ENCODE measurements at places on chromosomes 5 and 9. TPM values are rescaled to one million over a fixed set of nuclear protein-coding genes. Genes with fewer than 3 reads are reported as not detected.

DNA sequence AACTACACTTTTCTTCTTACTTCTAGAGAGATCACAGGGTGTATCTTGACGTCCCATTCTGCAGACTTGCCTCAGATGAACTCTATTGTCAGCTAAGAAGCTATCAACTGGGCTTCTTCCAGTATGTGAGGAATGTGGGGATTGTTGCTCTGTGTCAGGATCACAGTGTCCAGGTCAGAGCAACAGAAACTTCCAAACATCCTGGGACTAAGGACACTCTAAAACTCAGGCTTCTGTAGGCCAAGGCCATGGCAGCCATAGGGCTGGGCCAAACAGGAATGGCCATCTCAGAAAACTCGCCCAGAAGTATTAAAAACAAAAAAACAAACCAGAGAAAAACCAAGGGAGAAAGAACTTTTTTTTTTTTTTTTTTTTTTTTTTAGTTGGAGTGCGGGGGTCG lies 210.0 kb upstream of the CLINT1 start:
- peaks cover 8% of the 10 kb centered on the region for H3K4me1 ChIP-seq
- H3K4me3 ChIP-seq, result no peak overlapping the region
- H3K27me3 ChIP-seq, result no peaks in the 10 kb centered on the region

- H3K4me3 ChIP-seq, result no peak overlapping the region
- H3K27ac ChIP-seq, result no peak overlapping the region
- DNase-seq, result peak; percentile 40
- H3K36me3 ChIP-seq, result no peaks in the 10 kb centered on the region
Measured at GRCh38 chr5:71836559-71837112, 117.6 kb downstream of the CARTPT start.

GRCh38 chr5:33612386-33612785 lies 171.6 kb downstream of the TARS1 start:
- DNase-seq, result no peak
- no peaks in the 10 kb centered on the region for H3K36me3 ChIP-seq
- no peak overlapping the region for H3K4me3 ChIP-seq
- H3K27ac ChIP-seq, result no peak overlapping the region
- H3K4me1 ChIP-seq, result peaks cover 3% of the 10 kb centered on the region

GRCh38 chr5:136420168-136420898 lies 55.0 kb upstream of the TRPC7 start:
- no peaks in the 10 kb centered on the region for H3K27me3 ChIP-seq
- no peaks in the 10 kb centered on the region for H3K4me1 ChIP-seq
- no peak overlapping the region for H3K4me3 ChIP-seq

FBXL7 gene
- total RNA-seq, result 9.0 TPM

FUBP3 gene
- total RNA-seq, result 27.4 TPM

- no peak overlapping the region for H3K27ac ChIP-seq
- no peak for DNase-seq
- no peaks in the 10 kb centered on the region for H3K4me1 ChIP-seq
- H3K4me3 ChIP-seq, result no peak overlapping the region
Measured at GRCh38 chr5:80885396-80886000, 74.7 kb upstream of the RASGRF2 start.

DNA sequence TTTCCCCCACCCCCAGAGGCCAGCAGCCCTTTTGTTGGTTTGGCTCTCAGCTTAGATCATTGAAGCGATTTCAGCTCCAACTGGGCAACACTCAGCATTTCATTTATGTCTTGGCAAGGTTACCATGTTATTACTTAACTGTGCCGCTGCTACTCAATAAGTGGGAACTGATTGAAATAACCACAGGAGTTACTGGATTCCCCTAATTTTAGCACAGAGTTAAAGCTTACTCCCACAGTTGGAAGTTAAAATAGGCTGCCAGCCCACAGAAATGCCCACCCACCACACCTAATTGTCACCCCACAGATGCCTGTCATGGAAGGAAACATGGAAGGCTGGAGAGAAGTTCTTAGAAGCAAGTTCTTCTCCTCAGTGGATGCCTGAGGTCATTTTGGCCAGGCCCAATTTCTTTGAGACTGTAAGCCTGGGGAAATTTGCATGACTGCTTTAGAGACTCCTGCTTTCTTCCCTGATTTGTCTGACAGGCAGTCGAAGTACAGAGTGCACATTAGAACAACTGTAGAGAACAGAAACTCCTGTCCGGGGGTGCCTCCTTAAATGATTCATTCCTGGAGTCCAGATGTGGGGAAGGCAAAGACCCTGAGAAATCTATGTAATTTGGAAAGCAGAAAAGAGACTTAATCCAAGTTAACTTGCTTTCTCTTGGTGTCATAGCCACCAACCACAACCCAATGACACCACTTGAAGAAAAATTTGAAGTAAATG lies 370.0 kb downstream of the ZSWIM6 start:
- no peaks in the 10 kb centered on the region for H3K27me3 ChIP-seq
- no peak for DNase-seq
- no peak overlapping the region for H3K4me3 ChIP-seq
- peaks cover 5% of the 10 kb centered on the region for H3K4me1 ChIP-seq

BAAT gene
- total RNA-seq, result 0.66 TPM

DNA sequence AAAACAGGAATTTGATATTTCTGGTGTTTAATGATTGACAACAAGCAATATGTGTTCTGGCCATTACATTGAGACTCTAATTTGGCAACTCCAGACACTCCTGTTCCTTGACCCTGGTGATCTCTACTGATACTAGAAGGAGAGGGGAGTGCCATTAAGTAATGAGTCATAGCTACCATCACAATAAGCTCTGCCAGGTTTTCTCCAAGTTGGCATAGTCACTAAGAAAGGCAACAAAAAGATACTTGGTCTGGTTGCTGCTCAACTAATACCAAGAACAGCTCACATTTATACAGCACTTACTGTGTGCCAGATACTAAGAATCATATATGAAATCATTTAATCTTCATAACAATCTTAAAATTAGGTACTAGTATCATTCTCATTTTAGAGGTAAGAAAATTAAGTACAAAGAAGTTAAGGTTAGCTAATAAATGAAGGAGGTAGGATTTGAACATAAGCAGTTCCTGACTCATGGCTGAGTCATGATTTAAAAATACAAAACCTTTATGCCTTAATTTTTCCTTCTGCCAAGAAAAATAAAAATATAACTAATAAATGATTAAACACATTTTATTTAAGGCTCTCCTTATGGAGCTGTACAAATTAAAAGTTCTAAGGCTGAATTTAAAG lies 19.9 kb upstream of the PRXL2C start:
- H3K27me3 ChIP-seq, result no peaks in the 10 kb centered on the region
- H3K4me1 ChIP-seq, result no peaks in the 10 kb centered on the region
- H3K36me3 ChIP-seq, result no peaks in the 10 kb centered on the region
- no peak overlapping the region for H3K27ac ChIP-seq

PCDHGA2 gene
- total RNA-seq, result 1.6 TPM

DNA sequence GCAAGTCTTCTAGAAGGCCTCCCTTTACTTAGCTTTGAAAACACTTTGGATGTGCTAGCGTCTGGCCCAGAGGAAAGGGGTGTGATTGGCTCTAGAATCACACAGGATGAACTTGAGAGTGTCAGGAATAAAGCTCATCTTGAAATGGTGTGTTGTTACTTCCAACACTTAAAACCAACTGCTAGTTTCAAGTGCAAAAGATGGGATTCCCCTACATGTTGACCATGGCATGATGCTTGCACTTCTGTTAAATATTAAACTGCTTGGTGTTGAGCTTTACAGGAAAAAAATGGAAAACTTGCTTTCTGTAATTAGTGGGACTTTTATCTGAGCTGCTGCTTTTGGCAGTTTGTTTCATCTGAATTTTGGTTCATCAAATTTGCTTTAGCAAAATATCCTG lies 261.1 kb downstream of the MED10 start:
- no peak for DNase-seq
- H3K36me3 ChIP-seq, result no peaks in the 10 kb centered on the region
- no peaks in the 10 kb centered on the region for H3K27me3 ChIP-seq
- H3K4me3 ChIP-seq, result no peak overlapping the region

DNA sequence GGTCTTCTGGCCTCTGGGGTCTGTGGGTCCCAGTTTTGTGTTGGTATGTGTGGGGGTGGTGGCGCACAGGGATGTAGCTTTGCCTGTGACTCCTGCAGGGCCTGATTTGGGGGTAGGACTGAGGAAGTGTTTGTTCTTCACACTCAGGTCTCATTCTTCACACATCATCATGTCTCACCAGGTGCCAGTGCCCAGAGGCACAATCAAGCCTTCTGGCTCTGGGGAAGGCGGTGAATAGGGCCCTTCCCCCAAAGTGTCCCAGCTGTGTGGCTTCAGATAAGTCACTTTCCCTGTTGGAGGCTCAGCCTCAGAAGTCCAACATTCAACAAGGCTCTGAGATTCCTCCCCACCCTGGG lies 5.1 kb downstream of the DBN1 start:
- H3K27me3 ChIP-seq, result no peaks in the 10 kb centered on the region
- DNase-seq, result no peak
- H3K27ac ChIP-seq, result peak overlapping the region; percentile 7
- peaks cover 74% of the 10 kb centered on the region for H3K36me3 ChIP-seq
- no peak overlapping the region for H3K4me3 ChIP-seq
- peaks cover 42% of the 10 kb centered on the region for H3K4me1 ChIP-seq

DNA sequence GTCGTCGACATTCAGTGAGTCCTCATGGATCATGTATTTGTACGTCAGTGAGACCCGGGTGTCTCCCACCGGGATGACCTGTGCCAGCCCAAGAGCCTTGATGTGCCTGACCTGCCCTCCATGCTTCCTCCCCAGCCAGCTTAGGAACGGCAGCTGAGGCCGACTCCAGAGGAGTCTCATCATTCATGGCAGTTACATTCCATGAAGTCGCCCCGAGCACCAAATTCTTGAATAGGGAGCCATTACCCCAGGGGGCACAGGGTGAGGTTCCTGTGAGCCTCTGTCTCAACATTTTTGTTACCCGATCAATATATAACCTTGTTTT lies 67.8 kb downstream of the ZNF354C start:
- peaks cover 24% of the 10 kb centered on the region for H3K4me1 ChIP-seq
- H3K4me3 ChIP-seq, result no peak overlapping the region
- H3K27me3 ChIP-seq, result no peaks in the 10 kb centered on the region
- no peak overlapping the region for H3K27ac ChIP-seq
- DNase-seq, result no peak

GRCh38 chr5:115388240-115388639 lies 91.8 kb upstream of the CCDC112 start:
- H3K4me1 ChIP-seq, result peaks cover 6% of the 10 kb centered on the region
- no peaks in the 10 kb centered on the region for H3K36me3 ChIP-seq
- no peaks in the 10 kb centered on the region for H3K27me3 ChIP-seq
- H3K27ac ChIP-seq, result no peak overlapping the region
- H3K4me3 ChIP-seq, result no peak overlapping the region

- H3K27me3 ChIP-seq, result no peaks in the 10 kb centered on the region
- DNase-seq, result peak; percentile 77
- peaks cover 4% of the 10 kb centered on the region for H3K36me3 ChIP-seq
- peaks cover 15% of the 10 kb centered on the region for H3K4me1 ChIP-seq
- H3K27ac ChIP-seq, result no peak overlapping the region
Measured at GRCh38 chr5:171893290-171893886, 107.8 kb downstream of the SMIM23 start.

DNA sequence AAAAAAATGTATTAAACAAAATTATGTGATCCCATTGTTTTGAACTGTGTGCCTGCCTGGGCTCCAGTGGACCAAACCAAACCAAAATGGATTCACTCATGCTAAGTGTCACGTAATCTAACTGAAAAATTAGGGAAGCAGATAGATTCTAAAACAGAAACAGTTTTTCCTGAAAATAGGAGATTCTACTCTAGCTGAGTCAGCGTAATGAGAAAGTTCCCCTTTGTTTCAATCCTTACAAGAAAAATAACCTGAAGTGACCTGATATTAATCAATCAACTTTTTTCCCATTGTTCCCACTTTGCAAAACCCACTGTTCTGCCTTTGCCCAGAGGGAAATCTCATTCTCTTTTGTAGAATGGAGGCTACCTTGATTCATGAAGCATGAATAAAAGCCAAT lies 682.4 kb upstream of the CDH10 start:
- no peaks in the 10 kb centered on the region for H3K4me1 ChIP-seq

GDA gene
- total RNA-seq, result 0.49 TPM

- DNase-seq, result no peak
- H3K27ac ChIP-seq, result no peak overlapping the region
- H3K36me3 ChIP-seq, result no peaks in the 10 kb centered on the region
- H3K4me3 ChIP-seq, result no peak overlapping the region
Measured at GRCh38 chr9:99411479-99412115, 189.5 kb downstream of the SEC61B start.

SREK1IP1 gene
- 10.4 TPM for total RNA-seq

FOXD4L5 gene
- 0.13 TPM for total RNA-seq

DNA sequence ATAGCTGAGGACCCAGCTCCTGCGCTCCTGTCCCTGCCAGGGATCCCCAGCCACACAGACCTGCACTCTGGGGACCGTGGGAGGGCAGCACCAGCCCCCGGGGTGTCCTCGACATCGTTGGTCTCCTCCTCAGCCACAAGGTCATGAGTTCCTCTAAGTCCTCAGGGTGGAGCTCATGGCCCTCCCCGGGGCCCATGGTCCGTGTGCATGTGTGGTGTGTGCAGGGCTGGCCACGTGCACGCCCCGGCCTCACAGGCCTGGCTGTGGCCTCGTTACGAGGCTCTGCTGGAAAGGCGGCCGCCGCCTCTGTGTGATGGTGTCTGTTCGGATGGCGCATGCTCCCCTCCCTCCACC lies 16.1 kb upstream of the AJM1 start:
- DNase-seq, result peak; percentile 7
- no peak overlapping the region for H3K27ac ChIP-seq
- H3K4me1 ChIP-seq, result peaks cover 14% of the 10 kb centered on the region
- no peaks in the 10 kb centered on the region for H3K27me3 ChIP-seq
- no peak overlapping the region for H3K4me3 ChIP-seq
- peaks cover 72% of the 10 kb centered on the region for H3K36me3 ChIP-seq

GRCh38 chr5:130724658-130725057 lies 440.4 kb downstream of the HINT1 start:
- no peak overlapping the region for H3K27ac ChIP-seq
- H3K36me3 ChIP-seq, result no peaks in the 10 kb centered on the region
- H3K4me3 ChIP-seq, result no peak overlapping the region
- DNase-seq, result peak; percentile 29
- no peaks in the 10 kb centered on the region for H3K4me1 ChIP-seq

NPDC1 gene
- 32.1 TPM for total RNA-seq

DNA sequence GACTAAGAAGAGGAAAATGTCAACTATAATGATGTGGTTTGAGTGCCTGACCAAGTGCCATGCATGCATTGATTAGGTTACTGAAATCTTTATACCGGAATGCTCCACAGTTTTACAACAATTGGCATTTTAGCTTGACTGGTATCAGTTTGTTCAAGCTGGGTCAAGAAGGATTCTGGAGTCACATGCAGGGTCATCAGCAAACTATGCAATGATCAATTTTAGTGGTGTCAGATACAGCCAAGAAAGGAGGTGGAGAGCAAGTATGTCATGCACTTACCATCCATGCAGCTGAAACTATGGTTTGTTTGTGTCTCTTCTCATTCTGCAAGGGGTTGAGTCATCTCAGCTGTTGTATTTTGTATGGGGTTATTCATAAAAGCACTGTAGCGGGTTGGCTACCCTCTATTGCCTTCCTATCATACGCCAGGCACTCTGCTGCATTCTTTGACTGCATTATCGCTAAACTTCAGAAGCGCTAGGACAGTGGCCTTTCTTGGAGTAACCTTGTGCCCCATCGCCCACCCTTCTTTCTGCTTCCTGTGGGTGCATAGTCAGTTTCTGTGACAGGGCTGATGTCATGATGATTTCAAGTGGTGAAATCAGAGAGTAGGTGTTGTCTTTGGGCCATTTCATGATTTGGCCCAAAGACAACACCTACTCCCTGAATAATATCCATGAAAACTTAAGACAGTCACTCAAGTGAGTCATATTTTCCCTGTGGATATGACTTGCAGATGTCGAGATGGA lies 145.4 kb downstream of the MTX3 start:
- H3K36me3 ChIP-seq, result no peaks in the 10 kb centered on the region
- no peak overlapping the region for H3K4me3 ChIP-seq
- peak overlapping the region; percentile 20 for H3K27ac ChIP-seq
- peaks cover 4% of the 10 kb centered on the region for H3K27me3 ChIP-seq
